Right renal cortex interstitium (tissue), 3 donors: ENCODE measurements at places on chromosomes 3 and 15. TPM values are rescaled to one million over a fixed set of nuclear protein-coding genes. Genes with fewer than 3 reads are reported as not detected.

GRCh38 chr3:53888232-53888631 is 3.4 kb downstream of the SELENOK start:
- DNase-seq, result no peak

Gene ZNF80
- polyA plus RNA-seq, result not detected

DNA sequence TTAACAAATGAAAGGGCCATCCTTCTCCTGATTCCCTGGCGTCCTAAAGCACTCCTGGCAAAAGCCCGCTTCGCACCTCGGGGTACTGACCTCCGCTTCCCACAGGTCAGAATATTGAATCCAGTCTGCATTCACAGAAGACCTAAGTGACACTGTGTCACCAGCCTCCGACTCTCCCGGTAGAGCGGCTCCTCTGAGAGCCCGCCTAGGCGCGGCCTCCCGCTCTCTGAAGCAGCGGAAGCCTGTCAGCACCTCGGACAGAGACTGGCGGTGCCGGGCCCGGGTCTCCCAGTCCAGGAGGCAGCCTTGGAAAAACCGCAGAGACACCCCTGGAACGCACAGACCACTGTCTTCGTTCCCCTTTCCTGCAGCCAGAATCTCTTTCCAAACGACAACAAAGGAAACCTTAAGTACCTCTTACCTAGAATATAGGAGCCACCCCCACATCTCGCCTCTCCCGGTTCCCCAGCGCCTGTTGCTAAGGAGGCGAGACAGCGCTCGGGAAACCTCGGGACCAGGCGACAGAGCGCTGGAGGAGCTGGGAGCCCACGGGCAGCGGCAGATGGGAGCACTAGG is 1.2 kb downstream of the GABRB3 start:
- peak; percentile 33 for DNase-seq

- DNase-seq, result no peak
Measured at GRCh38 chr3:69719587-69720122, 19.6 kb upstream of the MITF start.

- DNase-seq, result no peak
Measured at GRCh38 chr15:94075349-94075748, 156.0 kb upstream of the MCTP2 start.

DNA sequence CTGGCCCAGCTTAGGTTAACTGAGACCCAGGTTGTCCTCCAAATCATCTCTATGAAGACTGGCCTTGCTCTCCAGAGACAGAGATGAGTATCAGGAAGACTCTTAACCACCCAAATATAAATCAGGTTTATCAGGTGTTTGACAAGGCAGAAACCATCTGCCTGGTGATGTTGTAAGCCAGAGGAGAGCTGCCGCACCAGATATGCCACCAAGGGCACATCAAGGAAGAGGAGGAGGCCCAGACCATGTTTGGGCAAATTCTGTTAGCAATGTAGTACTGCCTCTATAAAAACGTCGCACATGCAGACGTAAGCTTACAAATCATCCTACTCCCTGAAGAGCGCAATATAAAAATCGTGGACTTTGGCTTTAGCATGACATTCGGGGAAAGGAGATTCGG is 21.0 kb upstream of the RPL32 start:
- DNase-seq, result no peak

DNA sequence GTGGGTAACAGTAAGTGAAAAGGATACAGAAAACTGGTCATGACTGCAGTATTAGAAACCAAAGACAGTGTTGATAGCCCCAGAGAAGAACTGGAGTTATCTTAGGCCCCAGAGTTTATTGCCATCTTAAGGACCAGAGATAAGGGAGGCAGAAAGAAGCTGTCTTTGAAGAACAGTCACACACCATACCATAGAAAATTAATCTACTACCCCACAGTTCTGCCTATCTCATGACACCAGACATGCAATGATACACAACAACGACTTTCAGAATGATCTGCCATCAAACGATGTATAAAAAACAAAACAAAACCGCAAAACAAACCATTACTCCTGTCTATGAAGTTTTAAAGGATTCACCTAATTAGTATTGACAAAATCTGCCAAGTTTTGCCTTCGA is 9.6 kb downstream of the CPOX start:
- DNase-seq, result no peak

GRCh38 chr3:159356606-159357005 is 554.8 kb downstream of the MFSD1 start:
- no peak for DNase-seq

GRCh38 chr3:35857004-35857403 is 217.7 kb downstream of the ARPP21 start:
- DNase-seq, result no peak

DNA sequence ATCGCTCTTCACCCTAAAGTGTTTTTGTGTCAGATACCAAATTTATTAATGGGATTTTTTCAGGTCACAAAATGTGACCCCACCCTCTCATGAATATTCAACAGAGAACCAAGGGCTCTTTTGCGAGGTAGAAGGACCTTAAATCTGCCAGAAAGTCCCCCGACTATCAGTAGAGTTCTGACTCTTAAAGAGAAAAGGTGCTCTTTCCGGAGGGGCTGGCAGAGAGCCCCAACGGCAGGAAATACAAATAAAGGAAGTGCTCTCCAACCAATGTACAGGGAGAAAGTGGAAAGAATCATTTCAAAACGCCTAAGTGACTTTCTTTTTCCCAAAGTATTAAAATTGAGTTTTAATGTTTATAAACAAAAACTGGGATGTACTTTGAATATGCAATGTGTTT is 517.2 kb downstream of the FOXP1 start:
- no peak for DNase-seq

DNA sequence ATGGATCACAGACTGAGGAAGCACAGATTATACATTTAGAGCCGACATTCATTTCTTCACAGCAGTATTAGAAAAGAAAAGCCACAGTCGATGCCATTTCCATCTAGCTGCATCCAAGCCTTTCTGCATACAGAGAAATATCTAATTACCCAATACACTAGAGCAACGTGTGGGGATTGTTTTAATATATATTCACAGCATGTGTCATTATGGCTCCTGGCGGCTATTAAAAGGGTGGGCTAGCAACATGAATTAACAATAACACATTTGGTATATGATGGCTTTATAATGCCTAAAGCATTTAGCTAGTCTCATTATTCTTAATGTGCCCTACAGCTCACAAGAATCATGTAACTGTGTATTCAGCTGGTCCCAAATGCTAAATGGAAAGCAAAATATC is 1030.5 kb downstream of the FHIT start:
- DNase-seq, result no peak

Gene SLC6A20
- 0.18 TPM for polyA plus RNA-seq

GRCh38 chr15:48865370-48866079 is 12.4 kb upstream of the EID1 start:
- no peak for DNase-seq

DNA sequence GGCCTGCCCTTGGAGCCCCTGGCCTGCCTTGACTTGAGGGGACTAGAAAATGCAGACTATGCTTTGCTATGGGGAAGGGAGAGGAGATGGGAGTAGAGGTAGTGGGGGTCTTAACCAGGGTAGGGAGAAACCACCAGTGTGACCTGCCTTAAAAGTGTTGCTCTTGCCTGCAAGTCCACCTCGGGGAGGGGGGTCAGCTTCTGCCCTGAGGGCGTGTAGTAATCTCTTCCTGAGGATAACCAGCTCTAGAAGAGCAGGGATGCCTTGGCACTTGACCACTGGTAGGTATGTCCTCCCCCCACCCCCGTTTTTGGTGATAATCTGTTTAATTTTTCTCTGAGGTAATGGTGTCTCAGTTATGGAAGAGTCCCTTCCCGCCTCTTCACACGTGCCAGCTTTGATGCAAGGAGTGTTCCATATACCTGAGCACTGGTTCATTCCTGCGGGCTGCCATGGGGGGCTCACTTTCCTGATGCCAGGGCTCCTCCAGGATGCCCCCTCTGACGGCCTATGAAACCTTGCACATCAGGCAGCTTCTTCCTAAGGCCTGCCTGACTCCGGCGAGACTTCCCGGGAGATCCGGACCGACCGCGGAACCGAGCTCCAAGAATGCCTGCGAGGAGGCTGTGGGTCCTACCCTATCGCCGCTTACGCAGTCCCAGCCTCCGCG is 780 bp upstream of the P4HTM start:
- no peak for DNase-seq

- DNase-seq, result peak; percentile 66
Measured at GRCh38 chr3:114178770-114179368, at the start of gene DRD3. TSS of gene DRD3 (minus strand) at chr3:114179052. CDS start at chr3:114171992, 7,060 bp downstream.

Gene NDN
- 76.2 TPM for polyA plus RNA-seq

Gene STXBP5L
- 0.20 TPM for polyA plus RNA-seq

DNA sequence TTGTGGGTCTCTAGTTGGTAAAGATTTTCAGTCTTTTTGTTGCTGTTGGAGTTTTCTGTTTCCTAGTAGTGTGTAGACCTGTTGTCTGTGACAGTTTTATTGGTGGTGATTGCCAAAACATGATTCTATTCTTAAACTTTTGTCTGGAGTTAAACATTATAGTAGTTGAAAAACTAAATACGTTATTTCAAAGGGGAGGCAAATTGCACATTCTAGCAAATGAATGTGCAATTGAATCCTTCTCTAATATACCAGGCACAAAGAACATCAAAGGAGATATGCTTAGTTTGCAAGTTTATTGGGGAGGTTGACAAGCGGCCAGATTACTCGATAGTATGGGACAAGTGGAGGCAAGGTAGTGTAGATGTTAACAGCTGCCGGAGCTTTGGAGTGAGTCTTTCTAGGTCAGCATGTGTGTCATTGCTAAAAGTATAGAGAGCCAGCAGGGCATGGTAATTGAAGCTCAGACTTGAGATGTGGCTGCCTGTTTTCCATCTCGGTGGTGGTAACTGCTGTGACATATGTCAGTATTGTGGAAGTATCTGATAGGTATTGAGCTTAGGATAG is 20.6 kb downstream of the CHD2 start:
- no peak for DNase-seq

GRCh38 chr3:37588758-37589157 is 272.9 kb upstream of the CTDSPL start:
- DNase-seq, result no peak

Gene CDCP1
- polyA plus RNA-seq, result 1.8 TPM

DNA sequence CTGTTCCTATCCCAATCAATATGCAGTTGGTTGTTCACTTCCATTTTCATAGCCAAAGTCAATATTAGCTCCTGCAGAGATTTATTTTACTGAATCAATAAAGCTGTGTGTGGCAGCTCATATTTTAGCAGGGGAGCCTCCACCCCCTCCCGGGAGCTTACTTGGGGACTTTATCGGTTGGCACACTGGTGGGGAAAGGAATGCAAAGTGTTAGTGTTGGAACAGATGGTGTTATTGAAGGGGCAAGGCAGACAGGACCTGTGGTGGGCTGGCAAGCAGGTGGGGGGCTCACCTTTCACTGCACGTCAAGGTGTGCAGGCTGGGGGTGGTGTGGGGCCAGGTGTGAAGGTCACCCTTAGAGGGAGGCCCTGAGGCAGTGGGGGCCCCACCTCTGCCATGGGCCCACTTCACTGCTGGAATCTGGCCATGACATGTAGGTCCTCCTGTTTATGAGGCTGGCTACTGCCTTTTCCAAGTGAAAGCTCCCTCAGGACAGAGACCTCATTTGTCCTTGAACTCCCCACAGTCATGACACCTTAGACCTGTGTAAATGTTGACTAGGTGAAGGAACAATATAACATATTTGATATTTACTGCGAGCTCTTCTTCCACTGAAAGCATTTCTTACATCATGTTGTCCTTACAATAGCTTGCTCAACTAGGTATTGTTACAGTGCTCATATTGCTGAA is 44.0 kb upstream of the SEC22A start:
- DNase-seq, result no peak

Gene TMC3
- polyA plus RNA-seq, result 0.10 TPM

Gene ACTC1
- polyA plus RNA-seq, result 1.0 TPM

Gene FBN1
- polyA plus RNA-seq, result 104 TPM

Gene COLQ
- 5.1 TPM for polyA plus RNA-seq

Gene SCAANT1
- not detected for polyA plus RNA-seq

- DNase-seq, result no peak
Measured at GRCh38 chr15:33654860-33655259, 313.4 kb upstream of the CHRM5 start.

DNA sequence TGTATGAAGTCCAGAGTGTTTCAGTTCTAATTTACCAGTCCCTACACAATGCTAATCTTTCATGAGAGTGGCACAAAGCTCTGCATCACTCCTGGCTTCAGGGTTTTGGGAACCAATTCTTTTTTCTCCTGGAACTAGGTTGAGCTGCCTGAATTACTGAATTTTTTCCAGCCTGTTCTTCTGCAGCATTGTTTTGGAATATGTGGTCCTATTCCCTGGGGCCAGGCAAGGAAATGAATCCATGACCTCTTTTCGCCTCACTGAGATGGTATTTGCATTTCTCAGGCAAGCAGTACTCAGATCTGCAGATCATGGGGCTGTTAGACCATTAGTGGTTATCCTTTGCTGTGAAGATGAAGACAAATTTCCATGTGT is 25.6 kb upstream of the GPR171 start:
- no peak for DNase-seq

GRCh38 chr15:40776537-40777141 is 6.9 kb downstream of the C15orf62 start:
- no peak for DNase-seq

DNA sequence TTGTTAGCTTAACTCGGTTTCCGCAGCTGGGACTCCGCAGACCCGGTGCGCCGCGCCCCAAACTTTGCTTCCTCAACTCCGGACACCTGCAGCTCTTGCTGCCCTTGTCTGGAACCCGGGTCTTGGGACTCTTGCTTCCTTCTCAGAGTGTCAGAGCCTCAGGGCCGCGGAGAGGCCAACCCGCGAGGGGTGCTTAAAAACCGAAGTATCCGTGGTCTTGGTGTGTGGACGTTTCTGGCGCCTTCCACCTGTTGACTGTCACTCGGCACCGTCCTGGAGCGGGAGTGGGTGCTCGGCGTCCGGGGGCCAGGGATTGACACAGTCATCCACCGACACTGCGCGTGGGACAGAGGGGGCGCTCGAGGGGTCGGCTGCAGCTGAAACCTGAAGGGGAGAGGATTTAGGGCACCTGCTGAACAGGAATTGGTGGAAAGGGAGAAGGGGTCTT is 386 bp downstream of the SQOR start:
- no peak for DNase-seq

Gene GPR62
- polyA plus RNA-seq, result 0.36 TPM

GRCh38 chr3:47870702-47871260 is 67.8 kb downstream of the DHX30 start:
- no peak for DNase-seq

Gene SLC6A1
- polyA plus RNA-seq, result 0.46 TPM

GRCh38 chr3:126354776-126355175 is 2.4 kb downstream of the KLF15 start:
- no peak for DNase-seq

GRCh38 chr3:53180305-53181023 is 19.5 kb downstream of the PRKCD start:
- DNase-seq, result no peak

Gene STRIT1
- 1.9 TPM for polyA plus RNA-seq

GRCh38 chr15:87219650-87220615 is 1036.6 kb downstream of the NTRK3 start:
- DNase-seq, result no peak

Gene DHX36
- polyA plus RNA-seq, result 81.0 TPM

Gene GTPBP8
- polyA plus RNA-seq, result 20.3 TPM

GRCh38 chr3:150703299-150703755 is 393 bp downstream of the ERICH6 start:
- peak; percentile 32 for DNase-seq

Gene C3orf20
- polyA plus RNA-seq, result 0.32 TPM
